ENCODE measurements at places on chromosomes 5 and 9. TPM values are rescaled to one million over a fixed set of nuclear protein-coding genes. Genes with fewer than 3 reads are reported as not detected.

- H3K27me3 ChIP-seq: no peaks in the 10 kb centered on the region
- H3K36me3 ChIP-seq: no peaks in the 10 kb centered on the region
- peaks cover 34% of the 10 kb centered on the region for H3K4me1 ChIP-seq
- no peak for DNase-seq
- H3K27ac ChIP-seq: no peak overlapping the region
These were observed 285.6 kb downstream of the ARHGAP26 start for GRCh38 chr5:143055596-143056338.

Gene GFI1B
- total RNA-seq: not detected

DNA sequence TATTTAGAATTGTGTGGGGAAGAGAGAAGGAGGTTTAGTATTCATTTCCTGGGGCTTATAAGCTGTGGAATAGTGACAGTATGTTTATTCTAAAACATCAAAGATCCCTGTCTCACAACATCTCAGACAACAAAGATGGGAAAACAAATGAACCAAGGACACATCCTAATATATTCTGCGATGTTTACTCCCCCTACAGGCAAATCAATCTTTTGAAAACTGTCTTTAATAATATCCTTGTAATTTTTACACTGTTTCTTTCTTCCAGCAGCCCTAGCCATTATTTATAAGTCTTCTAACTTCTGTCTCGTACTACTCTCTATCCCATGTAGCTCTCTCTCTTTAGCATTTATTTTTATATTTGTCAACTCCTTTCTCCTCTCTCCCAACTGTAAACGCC is 33.5 kb upstream of the TMEM252 start:
- peak; percentile 21 for DNase-seq
- no peak overlapping the region for H3K27ac ChIP-seq
- H3K36me3 ChIP-seq: no peaks in the 10 kb centered on the region
- no peaks in the 10 kb centered on the region for H3K4me1 ChIP-seq

DNA sequence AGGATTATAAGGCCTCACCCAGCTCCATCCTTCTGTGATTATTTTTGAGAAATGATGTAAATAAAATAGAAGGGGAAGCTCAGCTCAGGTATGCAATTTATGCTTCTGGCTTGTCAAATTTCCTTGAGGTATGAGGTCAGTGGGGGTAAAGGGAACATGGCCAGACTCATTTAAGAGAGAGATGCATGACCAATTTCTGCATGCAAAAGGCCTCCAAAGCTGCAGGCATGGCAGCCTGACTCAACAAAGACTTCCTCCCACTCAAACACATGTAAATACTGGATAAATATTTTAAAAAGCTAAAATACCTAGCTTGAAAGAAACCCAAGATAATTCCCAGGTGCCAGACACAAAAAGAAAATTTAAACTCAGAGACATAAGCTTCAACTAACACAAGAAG is 101.4 kb upstream of the SLC1A3 start:
- H3K27ac ChIP-seq: no peak overlapping the region
- DNase-seq: no peak
- H3K4me3 ChIP-seq: no peak overlapping the region
- H3K27me3 ChIP-seq: no peaks in the 10 kb centered on the region

DNA sequence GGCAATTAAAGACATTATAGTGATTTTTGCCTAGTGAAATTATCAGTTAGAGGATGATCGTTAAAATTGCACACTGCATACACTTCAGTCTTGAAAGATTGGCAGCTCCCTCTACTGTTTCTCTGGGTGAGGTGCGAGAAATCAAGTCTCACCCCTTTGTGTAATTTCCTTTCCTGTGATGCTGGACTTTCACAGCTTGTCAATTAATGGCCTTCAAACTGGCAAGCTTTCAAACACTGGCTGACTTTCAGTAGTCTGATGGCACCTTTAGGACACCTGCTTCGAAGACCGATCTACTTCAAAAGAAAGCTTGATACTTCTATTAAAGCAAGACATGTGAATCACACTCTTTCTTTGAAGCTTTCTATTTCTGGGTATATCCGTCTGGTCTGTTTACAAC is 706.7 kb upstream of the PTPRD start:
- DNase-seq: peak; percentile 1
- no peak overlapping the region for H3K4me3 ChIP-seq
- no peaks in the 10 kb centered on the region for H3K4me1 ChIP-seq
- H3K36me3 ChIP-seq: no peaks in the 10 kb centered on the region
- no peak overlapping the region for H3K27ac ChIP-seq

Gene CTXN3
- total RNA-seq: not detected

Gene PROB1
- 0.77 TPM for total RNA-seq

DNA sequence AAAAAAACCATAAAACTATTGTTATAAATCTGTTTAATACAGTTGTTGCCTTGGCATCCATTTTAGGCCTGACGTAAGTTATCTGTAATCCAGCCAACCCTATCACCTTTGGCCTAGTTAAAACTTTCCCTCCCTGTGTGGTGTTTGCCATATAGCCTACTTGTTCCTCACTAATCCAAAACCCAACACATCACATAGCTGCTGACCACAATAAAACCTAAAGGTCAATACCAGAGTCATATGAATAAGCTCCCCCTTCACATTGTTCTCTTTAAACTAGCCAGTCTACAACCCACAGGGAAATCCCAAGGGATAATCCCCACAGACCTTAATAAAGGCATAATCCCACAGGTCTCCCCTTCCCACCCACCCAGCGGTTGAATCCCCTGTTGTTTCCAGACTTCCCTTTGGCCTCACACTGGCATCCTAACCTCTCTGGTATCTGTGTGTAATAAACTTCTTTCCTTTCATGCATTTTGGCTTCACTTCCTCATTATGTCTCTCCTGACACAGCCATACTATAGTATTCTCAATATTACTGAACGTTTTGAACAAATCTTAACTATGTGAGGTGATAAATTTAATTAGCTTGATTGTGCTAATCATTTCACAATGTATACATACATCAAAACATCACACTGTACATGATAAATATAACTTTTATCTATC is 50.8 kb downstream of the DTWD2 start:
- DNase-seq: peak; percentile 42
- H3K4me1 ChIP-seq: no peaks in the 10 kb centered on the region
- H3K4me3 ChIP-seq: no peak overlapping the region
- no peaks in the 10 kb centered on the region for H3K36me3 ChIP-seq
- no peak overlapping the region for H3K27ac ChIP-seq
- no peaks in the 10 kb centered on the region for H3K27me3 ChIP-seq

Gene RASGEF1C
- total RNA-seq: under 0.01 TPM

DNA sequence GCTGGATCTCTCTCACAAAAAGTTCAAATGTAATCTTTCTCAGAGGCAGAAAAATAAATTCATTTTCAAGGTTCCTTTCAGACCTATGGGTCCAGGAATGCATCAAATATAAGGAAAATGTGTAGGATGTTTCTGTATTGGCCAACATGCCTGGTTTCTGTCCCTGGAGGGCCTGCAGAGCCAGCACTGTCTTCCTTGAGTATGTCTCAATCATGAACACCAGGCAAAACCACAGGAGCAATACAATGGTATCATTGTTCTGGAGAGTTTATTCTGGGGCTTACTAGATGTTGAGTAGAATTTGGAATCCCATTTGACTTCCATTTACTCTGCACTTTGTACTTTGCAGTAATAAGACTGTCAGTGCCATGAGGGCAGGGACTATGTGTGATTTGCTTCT is 23.5 kb downstream of the INSYN2B start:
- no peak overlapping the region for H3K4me3 ChIP-seq
- H3K27me3 ChIP-seq: no peaks in the 10 kb centered on the region
- no peaks in the 10 kb centered on the region for H3K4me1 ChIP-seq
- DNase-seq: peak; percentile 36

Gene IRX2
- 0.33 TPM for total RNA-seq

Gene KCNV2
- total RNA-seq: not detected

DNA sequence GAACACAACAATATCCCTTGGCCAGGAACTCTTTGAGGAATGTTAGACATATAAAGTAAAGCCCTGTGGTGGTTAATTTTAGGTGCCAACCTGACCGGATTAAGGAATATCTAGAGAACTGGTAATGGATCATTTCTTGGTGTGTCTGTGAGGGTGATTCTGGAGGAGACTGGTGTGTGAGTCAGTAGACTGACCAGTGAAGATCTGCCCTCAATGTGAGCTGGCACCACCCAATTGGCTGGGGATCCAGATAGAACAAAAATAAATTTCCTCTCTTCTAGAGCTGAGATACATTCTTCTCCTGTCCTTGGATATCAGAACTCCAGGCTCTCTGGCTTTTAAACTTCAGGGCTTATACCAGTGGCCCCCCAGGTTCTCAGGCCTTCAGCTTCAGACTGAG is 56.2 kb upstream of the TNPO1 start:
- H3K27me3 ChIP-seq: no peaks in the 10 kb centered on the region
- H3K4me3 ChIP-seq: no peak overlapping the region
- no peaks in the 10 kb centered on the region for H3K36me3 ChIP-seq
- H3K27ac ChIP-seq: no peak overlapping the region
- peak; percentile 4 for DNase-seq

GRCh38 chr9:2771087-2771486 is 53.8 kb downstream of the KCNV2 start:
- no peak for DNase-seq
- no peak overlapping the region for H3K4me3 ChIP-seq
- H3K27me3 ChIP-seq: no peaks in the 10 kb centered on the region
- H3K4me1 ChIP-seq: no peaks in the 10 kb centered on the region
- H3K36me3 ChIP-seq: peaks cover 8% of the 10 kb centered on the region

- H3K27me3 ChIP-seq: no peaks in the 10 kb centered on the region
- H3K4me3 ChIP-seq: no peak overlapping the region
- H3K36me3 ChIP-seq: no peaks in the 10 kb centered on the region
- no peaks in the 10 kb centered on the region for H3K4me1 ChIP-seq
- DNase-seq: peak; percentile 83
These were observed 6.5 kb upstream of the FBXO10 start for GRCh38 chr9:37582548-37583157.
